ENCODE measurements at places on chromosomes 12 and 14. TPM values are rescaled to one million over a fixed set of nuclear protein-coding genes. Genes with fewer than 3 reads are reported as not detected.

Gene KCNA5
- 74.6 TPM for total RNA-seq

Gene ARID2
- 19.5 TPM for total RNA-seq

Gene MIPOL1
- 6.2 TPM for total RNA-seq

DNA sequence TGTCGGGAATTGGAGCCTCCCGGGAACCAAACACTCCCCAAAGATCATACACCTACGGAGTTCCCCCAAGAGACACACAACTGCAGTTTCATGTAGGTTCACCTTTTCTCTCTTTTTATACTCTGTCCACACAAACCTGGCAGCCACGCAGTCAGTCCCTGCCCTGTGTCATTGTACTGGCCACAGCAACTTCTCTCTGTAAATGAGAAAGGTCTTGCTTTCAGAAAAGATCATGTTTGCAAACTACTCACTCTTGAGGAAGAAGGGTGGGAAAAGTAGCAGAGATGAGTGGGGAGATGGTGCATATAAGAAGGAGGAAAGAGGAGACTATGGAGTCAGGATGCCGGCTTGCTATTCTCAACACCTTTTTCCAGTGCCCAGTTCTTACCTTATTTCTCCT is 10.4 kb downstream of the ANG start:
- no peaks in the 10 kb centered on the region for H3K4me1 ChIP-seq
- no peak overlapping the region for H3K4me3 ChIP-seq
- no peak for DNase-seq
- no peak overlapping the region for H3K27ac ChIP-seq

Gene TEX52
- not detected for total RNA-seq

GRCh38 chr14:90275820-90276219 is 19.5 kb downstream of the PSMC1 start:
- no peak for DNase-seq
- peaks cover 11% of the 10 kb centered on the region for H3K4me1 ChIP-seq
- H3K27me3 ChIP-seq, result no peaks in the 10 kb centered on the region

Gene TTC6
- not detected for total RNA-seq

Gene ANKRD33
- total RNA-seq, result not detected

GRCh38 chr14:36659010-36659821 is 2.4 kb upstream of the PAX9 start:
- no peak for DNase-seq
- no peak overlapping the region for H3K4me3 ChIP-seq
- peaks cover 93% of the 10 kb centered on the region for H3K27me3 ChIP-seq
- H3K27ac ChIP-seq, result no peak overlapping the region
- H3K4me1 ChIP-seq, result no peaks in the 10 kb centered on the region
- no peaks in the 10 kb centered on the region for H3K36me3 ChIP-seq

DNA sequence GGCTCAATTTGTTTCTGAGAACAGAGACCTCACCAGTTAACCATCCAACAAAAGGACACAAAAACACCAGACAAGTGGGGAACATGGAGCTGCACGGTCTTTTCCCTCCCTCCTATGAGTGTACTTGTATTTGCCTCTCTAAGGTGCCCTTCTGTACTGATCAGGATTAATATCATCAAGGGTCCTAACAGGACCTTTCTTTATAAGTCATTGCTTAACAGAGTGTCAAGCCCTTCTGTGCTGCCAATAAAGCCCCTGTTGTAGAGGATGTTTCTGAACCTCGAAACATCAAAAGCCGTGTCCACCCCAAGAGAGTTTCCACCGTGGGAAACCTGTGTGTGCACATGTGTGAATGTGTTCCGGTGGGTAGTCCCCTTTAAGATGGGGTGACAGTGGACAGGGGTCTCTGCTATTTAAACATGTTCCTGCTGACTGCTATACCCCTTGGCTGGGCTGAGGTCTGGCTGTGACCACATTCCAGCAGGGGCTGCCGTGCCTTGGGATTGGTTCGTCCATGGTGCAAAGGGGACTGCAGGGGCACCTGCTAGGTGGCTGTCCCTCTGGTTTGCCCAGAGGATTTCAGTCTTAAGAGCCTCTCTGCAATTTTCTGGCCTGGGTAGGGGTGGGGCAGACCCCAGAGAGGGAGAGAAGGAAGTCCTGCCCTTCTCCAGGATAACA is 6.0 kb downstream of the ESRRB start:
- DNase-seq, result no peak
- H3K36me3 ChIP-seq, result no peaks in the 10 kb centered on the region
- peaks cover 11% of the 10 kb centered on the region for H3K27me3 ChIP-seq
- H3K4me3 ChIP-seq, result no peak overlapping the region
- no peak overlapping the region for H3K27ac ChIP-seq

Gene CEBPE
- not detected for total RNA-seq

Gene KLRG1
- 3.3 TPM for total RNA-seq

GRCh38 chr14:105267820-105268548 is 19.7 kb downstream of the BTBD6 start:
- no peaks in the 10 kb centered on the region for H3K27me3 ChIP-seq
- no peak overlapping the region for H3K27ac ChIP-seq
- DNase-seq, result no peak
- H3K36me3 ChIP-seq, result no peaks in the 10 kb centered on the region
- no peaks in the 10 kb centered on the region for H3K4me1 ChIP-seq

DNA sequence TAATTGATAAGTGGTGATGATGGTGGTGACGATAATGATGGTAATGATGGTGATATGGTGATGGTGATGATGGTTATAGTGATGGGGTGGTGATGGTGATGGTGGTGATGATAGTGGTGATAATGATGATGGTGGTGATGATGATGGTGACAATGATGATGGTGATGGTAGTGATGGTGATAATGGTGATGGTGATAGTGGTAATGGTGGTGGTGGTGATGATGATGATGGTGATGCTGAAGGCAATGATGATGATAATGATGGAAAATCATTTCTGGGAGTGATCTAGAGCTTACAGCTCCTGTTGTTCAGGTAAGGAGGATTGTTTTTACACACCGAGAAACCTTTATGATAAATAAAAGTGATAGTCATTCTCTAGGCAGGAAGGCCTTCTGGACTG is 33.9 kb downstream of the CCDC63 start:
- no peaks in the 10 kb centered on the region for H3K36me3 ChIP-seq
- no peaks in the 10 kb centered on the region for H3K27me3 ChIP-seq
- peaks cover 4% of the 10 kb centered on the region for H3K4me1 ChIP-seq
- no peak for DNase-seq
- no peak overlapping the region for H3K27ac ChIP-seq

DNA sequence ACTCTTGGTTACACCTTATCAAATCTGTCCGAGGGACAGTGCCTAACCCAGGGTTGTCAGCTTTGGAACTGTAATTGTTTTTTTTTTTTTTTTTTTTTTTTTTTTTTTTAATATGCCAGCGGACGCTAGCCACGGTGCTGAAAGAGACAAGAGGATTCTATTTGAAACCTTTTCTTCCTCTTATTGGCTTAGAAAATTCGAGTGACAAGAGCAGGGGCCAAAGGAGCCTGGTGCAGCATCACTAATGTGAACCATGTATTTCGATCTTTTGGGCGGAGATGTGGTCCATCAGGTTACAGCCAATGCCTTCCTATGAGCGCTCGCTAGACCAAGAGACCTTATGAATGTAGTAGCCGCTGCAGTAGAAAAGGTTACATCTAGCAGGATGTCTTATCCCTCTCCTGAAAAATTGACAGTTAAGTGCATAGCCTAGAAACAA is 922 bp downstream of the PTPRR start:
- peaks cover 8% of the 10 kb centered on the region for H3K4me1 ChIP-seq
- H3K27ac ChIP-seq, result no peak overlapping the region
- H3K4me3 ChIP-seq, result no peak overlapping the region
- DNase-seq, result no peak

DNA sequence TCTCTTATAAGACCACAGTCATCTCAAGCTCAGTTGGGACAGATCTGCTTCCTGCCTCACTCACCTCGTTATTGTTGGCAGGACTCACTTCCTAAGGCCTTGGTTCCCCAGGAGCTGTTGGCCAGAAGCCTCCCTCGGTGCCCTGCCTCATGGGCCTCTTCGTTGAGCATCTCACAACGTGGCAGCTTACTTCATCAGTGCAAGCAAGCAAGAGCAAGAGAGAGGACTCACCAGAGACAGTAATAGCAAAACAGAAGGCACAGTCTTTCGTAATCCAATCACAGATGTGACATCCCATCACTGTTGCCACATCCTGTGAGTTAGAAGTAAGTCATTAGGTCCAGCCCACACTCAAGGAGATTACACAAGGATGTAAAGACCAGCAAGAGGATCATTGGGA is 5.1 kb upstream of the NUMB start:
- H3K36me3 ChIP-seq, result no peaks in the 10 kb centered on the region
- DNase-seq, result peak; percentile 81
- peaks cover 46% of the 10 kb centered on the region for H3K4me1 ChIP-seq
- peak overlapping the region; percentile 66 for H3K27ac ChIP-seq
- no peaks in the 10 kb centered on the region for H3K27me3 ChIP-seq

Gene OR6C4
- total RNA-seq, result not detected

Gene CLEC14A
- total RNA-seq, result 44.6 TPM

GRCh38 chr12:51381226-51382079 is 9.8 kb downstream of the GALNT6 start:
- H3K4me3 ChIP-seq, result no peak overlapping the region
- no peaks in the 10 kb centered on the region for H3K4me1 ChIP-seq
- H3K36me3 ChIP-seq, result no peaks in the 10 kb centered on the region
- H3K27me3 ChIP-seq, result no peaks in the 10 kb centered on the region
- no peak overlapping the region for H3K27ac ChIP-seq

- DNase-seq, result no peak
- no peaks in the 10 kb centered on the region for H3K27me3 ChIP-seq
- H3K36me3 ChIP-seq, result no peaks in the 10 kb centered on the region
- H3K27ac ChIP-seq, result no peak overlapping the region
Observed at GRCh38 chr12:67025543-67026114, 243.5 kb upstream of the CAND1 start.

GRCh38 chr12:27861428-27862167 is 81.6 kb upstream of the MANSC4 start:
- H3K27me3 ChIP-seq, result no peaks in the 10 kb centered on the region
- no peaks in the 10 kb centered on the region for H3K36me3 ChIP-seq
- H3K27ac ChIP-seq, result peak overlapping the region; percentile 41
- no peak overlapping the region for H3K4me3 ChIP-seq
- H3K4me1 ChIP-seq, result no peaks in the 10 kb centered on the region

DNA sequence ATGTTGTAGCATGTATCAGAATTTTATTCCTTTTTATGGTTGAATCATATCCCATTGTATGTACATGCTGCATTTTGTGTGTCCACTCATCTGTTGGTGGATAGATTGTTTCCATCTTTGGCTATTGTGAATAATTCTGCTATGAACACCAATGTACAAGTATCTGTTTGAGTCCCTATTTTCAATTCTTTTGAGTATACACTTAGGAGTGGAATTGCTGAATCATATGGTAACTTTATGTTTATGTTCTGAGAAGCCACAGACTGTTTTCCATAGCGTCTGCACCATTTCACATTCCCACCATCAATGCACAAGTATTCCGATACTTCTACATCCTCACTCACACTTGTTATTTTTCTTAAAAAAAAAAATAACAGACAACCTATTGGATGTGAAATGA is 91.5 kb downstream of the ARF6 start:
- H3K4me1 ChIP-seq, result no peaks in the 10 kb centered on the region
- no peak overlapping the region for H3K4me3 ChIP-seq
- DNase-seq, result no peak
- no peak overlapping the region for H3K27ac ChIP-seq

DNA sequence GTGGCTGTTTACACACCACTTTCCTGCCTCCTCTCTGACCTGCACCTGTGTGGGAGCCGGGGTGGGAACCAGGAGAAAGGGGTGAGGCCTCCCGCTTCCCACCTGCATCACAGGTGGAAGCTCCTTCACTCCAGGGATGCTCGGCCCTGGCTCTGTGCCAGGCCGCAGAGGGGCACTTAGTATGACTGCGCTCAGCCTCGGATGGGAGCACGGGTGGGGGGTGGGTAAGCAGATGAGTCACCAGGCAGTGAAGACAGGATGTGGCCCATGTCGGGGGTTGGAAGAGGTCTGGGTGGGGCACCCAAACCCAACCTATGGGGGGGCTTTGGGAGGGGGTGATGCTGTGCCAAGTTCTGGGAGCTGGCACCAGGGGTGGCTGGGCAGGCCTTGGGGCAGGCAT is 7.4 kb upstream of the CYP46A1 start:
- H3K36me3 ChIP-seq, result no peaks in the 10 kb centered on the region
- no peaks in the 10 kb centered on the region for H3K4me1 ChIP-seq
- H3K27me3 ChIP-seq, result no peaks in the 10 kb centered on the region
- no peak overlapping the region for H3K4me3 ChIP-seq
- no peak for DNase-seq
- no peak overlapping the region for H3K27ac ChIP-seq

GRCh38 chr14:92690171-92691011 is 58.0 kb downstream of the LGMN start:
- peaks cover 41% of the 10 kb centered on the region for H3K4me1 ChIP-seq
- no peak overlapping the region for H3K27ac ChIP-seq
- H3K36me3 ChIP-seq, result peaks cover 9% of the 10 kb centered on the region
- H3K4me3 ChIP-seq, result no peak overlapping the region
- H3K27me3 ChIP-seq, result no peaks in the 10 kb centered on the region

DNA sequence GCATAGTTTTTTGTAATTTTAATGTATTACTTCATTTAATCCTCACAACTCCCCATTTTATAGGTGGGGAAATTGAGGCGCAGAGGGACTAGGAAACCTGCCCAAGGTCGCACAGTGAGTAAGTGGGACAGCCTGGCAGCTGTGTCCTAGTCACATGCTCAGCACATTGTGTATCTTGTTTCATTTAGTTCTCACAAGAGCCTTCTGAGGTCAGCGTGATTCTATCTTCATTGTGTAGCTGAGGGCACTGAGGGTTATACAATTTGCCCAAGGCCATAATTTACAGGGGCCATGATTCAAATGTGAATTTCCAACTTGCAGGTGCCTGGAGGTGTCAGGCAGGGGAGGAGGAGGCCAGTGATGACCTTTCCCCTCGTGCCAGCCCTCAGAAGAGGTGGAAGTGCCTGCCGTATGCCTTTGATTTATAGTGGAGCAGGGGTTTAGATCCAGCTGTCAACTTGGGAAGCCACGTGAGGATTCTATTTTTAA is 30.3 kb upstream of the SMOC1 start:
- no peaks in the 10 kb centered on the region for H3K36me3 ChIP-seq
- no peaks in the 10 kb centered on the region for H3K27me3 ChIP-seq
- no peak overlapping the region for H3K4me3 ChIP-seq
- DNase-seq, result no peak
- no peaks in the 10 kb centered on the region for H3K4me1 ChIP-seq
- no peak overlapping the region for H3K27ac ChIP-seq

- H3K4me1 ChIP-seq, result no peaks in the 10 kb centered on the region
- no peaks in the 10 kb centered on the region for H3K27me3 ChIP-seq
- peak; percentile 72 for DNase-seq
- peak overlapping the region; percentile 89 for H3K27ac ChIP-seq
Observed at GRCh38 chr12:21941506-21942376, 515 bp upstream of the ABCC9 start.

Gene ZBTB42
- 8.5 TPM for total RNA-seq

DNA sequence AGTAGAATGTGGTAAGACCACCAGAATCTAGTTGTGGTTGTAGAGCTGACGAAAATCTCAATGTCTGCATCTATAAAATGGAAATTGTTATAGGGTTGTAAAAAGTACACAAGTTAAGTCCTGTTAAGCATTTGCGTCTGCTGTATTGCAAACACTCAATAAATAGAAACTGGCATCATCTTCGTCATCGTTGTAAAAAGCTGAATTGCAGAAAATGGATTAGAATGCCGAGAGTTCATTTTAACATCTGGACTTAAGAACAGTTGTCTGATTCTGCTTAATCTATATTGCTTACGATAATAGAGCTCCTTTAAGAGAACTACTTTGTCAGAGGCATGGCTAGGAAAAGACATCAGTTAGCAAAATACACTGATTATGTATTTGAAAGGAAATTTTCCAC is 33.2 kb downstream of the KCNMB4 start:
- no peaks in the 10 kb centered on the region for H3K36me3 ChIP-seq
- no peak overlapping the region for H3K4me3 ChIP-seq

- no peak for DNase-seq
- no peaks in the 10 kb centered on the region for H3K4me1 ChIP-seq
- no peaks in the 10 kb centered on the region for H3K27me3 ChIP-seq
- no peak overlapping the region for H3K27ac ChIP-seq
- H3K4me3 ChIP-seq, result no peak overlapping the region
Observed at GRCh38 chr12:38328306-38328895, 11.8 kb downstream of the ALG10B start.
